Stimulated activated CD4-positive, alpha-beta T cell treated with anti-CD3 and anti-CD28 coated beads, Interleukin-4, amount 100 ng/mL, for 1 hour (primary cell): ENCODE measurements at places on chromosomes 12 and 14.

DNA sequence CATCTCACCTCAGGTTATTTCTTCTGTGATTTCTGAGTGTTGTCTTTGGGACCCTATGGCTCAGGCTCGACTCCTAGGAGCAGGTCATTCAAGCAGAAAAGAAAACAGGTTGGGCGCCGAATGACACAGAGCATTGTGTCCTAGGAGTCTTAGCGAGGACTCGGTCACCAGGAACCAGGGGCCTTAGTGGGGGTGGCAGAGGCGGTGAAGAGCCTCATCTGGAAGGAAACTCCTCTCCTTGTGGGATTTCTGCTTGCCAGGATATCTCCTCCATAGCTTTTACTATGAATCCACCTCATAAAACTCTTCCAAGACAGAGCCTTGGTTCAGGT is 630 bp downstream of the PLEKHH1 start:
- no peak for DNase-seq

DNA sequence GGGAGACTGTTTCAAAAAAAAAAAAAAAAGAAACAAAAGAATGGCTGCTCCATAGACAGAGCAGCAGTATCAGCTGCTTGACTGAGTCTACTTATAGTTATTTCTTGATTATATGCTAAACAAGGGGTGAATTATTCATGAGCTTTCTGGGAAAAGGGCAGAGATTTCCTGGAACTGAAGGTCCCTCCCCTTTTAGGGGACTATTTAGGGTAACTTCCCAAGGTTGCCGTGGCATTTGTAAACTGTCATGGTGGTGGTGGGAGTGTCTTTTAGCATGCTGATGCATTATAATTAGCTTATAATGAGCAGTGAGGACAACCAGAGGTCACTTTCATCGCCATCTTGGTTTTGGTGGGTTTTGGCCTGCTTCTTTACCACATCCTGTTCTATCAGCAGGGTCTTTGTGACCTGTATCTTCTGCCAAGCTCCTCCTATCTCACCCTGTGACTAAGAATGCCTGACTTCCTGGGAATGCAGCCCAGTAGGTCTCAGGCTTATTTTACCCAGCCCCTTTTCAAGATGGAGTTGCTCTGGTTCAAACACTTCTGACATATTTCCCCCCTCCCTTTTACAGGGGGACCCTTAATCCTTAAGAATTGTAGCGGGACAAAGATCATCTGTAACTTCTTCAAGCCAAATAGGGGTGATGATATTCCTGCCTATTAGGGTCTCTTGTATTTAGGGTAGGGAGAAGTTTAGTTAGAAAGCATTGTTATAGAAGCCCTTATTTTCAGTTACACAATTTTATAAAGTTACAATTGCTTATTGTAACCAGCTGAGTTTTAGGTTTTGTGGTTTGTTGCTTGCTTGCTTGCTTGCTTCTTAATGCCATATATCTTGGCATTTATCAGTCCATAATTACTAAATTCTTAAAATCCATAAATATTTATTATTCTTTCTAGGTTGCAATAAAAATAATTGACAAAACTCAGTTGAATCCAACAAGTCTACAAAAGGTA is 42.5 kb downstream of the MARK3 start:
- no peak for DNase-seq

DNA sequence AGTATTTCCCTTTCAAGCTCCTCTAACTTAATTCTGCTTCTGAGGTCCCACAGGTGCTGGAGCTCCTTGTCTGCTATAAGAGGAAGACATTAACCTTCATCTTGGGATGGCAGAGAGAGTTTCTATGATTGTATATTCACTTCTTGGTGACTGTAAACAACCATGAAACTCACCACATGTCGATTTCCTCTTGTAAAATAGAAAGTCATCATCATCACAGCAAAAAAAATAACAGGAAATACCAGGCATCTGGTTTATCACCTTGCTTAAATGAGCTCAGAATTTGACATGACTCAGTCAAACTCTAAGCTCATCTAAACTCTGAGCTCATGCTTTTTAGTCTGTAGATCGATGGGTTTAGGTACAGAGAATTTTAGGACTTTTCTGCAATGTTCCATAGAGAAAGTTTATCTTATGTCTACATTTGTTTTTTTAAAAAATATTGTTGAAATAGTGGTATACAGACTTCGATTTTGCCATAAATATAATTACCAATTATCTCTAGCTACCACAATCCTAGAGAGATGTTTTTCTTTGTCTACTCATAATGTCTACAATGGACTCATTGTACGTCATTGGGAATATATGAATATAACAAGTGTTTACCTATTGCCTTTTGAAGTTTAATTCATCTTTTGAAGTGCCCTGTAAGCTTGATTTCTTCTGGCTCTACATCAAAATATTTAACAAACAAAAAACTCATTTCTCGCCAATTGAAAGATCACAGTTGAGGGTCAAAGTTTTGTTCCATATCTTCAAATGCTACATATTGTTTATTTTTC is 58.4 kb downstream of the IGF1 start:
- DNase-seq, result no peak

DNA sequence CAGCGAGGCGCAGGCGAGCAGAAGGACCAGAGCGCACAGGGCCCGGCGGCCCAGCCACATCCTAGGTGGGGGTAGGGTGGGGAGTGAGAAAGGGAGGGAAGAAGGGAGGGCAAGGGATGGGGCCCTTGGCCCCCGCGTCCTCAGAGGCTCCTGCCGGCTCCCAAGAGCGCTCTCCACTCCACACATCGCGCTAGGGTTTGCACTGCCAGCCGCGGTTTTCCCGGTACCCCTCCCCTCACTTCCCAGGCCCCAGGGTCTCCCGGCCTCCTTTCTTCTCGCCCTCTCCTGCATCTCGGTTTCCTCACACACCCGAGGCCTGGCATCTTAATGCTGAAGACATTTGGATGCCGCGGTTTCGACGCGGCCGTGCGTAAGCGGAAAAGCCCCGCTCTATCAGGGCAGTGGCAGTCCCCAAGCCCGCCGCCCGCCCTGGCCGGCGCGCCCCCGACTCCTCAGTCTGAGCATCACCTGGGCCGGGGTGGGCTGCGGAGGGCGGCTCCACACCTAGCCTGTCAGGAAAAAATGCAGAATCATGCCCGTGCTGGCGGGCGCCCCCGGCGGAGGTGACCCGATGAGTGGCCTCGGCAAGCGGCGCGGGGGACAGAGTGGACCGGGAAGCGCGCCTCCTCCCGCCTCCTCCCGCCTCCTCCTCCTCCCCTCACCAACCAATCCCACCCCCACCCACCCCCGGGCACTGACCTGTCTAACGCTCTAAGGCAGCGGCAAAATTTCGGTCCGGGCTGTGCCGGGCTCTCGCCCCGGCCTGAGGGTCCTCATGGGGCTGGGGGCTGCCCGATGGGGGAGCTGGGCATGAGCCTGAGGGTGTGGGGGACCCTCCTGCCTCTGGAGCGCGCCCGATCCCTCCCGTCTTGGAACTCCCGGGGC is 686 bp downstream of the B4GALNT1 start:
- DNase-seq, result peak; percentile 32

- no peak for DNase-seq
Measured at GRCh38 chr14:96083667-96084320, 44.6 kb downstream of the C14orf132 start.

DNA sequence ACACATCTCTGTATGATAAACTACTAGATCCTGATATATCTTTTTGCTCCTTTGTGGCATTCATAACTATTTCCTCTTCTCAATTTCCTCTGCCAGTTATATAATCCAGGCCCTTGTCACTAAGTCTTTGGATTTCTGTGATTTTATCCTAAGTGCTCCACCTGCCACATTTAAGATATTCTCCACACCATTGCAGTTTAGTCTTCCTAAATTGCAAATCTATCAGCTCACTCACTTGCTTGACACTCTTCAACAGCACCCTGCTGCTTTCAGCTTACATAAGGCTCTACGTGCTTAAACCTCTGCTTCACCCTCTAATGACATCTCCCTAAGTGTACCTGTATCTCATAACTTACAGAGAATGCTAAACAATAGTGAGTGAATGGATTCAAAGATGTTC is 1032.2 kb upstream of the SEL1L start:
- DNase-seq, result no peak

GRCh38 chr14:101783260-101784016 is 21.9 kb downstream of the PPP2R5C start:
- no peak for DNase-seq

GRCh38 chr12:100185361-100185894 is 15.2 kb upstream of the ACTR6 start:
- DNase-seq, result no peak

DNA sequence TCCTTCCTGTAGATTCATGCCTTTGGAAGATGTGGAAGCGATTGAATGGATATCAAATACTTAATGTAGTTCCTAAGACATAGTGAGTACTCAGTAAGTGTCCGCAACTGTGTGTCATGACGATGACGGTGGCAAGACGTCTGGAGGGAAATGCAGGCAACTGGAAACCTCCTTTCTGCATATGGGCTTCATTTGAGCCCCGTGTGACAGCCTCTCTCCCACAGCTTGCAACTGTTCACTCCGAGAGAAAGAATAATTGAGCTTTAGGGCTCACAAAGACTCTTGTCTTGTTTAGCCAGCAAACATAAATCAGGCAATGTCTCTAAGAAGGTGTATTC is 6.9 kb downstream of the CFAP251 start:
- no peak for DNase-seq

DNA sequence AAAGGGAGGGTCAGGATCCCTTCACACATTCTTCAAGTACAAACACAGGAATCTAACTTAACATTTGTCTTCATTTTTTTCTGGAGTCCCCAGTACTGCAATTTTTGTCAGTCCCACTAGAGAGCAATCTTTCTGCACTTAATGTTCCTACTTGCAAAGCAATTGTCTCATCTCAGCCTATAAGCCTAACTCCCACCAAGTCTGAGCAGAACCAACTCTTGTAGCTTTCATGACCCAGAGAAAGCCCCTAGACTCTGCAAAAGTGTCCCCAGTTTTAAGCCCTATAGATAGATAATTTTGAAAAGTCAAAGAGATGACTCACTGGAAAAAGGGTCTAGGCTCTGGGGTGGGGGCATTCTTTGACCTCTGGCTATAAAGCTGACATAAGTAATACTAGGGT is 1.8 kb upstream of the ZBTB39 start:
- no peak for DNase-seq

- no peak for DNase-seq
Measured at GRCh38 chr12:104809706-104810385, 148.2 kb downstream of the SLC41A2 start.

- no peak for DNase-seq
Measured at GRCh38 chr14:68710776-68711175, 82.1 kb downstream of the ZFP36L1 start.
